ENCODE measurements at places on chromosomes 6 and 20.

- DNase-seq, result no peak
Observed at GRCh38 chr6:3919130-3919628, 70.0 kb downstream of the FAM50B start.

DNA sequence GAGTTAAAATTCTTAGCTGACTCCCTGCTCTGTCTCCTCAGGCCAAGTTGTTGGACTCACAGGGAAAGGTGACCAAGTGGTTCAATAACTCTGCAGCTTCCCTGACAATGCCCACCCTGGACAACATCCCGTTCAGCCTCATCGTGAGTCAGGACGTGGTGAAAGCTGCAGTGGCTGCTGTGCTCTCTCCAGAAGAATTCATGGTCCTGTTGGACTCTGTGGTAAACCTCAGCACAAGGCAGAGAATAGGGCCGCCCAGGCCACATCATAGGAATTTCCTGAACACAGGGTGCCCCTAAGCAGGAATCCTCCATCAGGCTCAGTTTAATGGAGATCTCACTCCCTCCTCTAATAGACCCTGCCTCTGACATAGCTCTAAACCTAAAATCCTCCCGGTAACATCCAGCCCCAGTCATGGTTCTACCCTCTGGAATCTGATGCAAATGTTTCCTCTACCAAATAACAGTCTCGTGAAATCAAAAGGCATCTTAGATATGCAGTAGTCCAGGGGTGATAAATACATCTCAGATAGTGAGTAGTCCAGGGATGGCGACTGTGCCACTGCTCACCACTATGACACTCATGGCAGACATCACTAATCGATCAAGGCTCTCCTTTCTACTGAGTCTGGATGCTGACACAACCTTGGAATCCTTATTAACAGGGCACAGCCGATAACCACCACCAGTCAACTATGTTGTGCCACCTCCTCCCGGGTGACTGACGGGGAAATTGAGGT, 18.3 kb downstream of the BPIFB1 start:
- no peak for DNase-seq

- DNase-seq, result no peak
Observed at GRCh38 chr6:34592208-34592952, 36.3 kb upstream of the SPDEF start.

- no peak for DNase-seq
Observed at GRCh38 chr6:111892431-111892830, 19.2 kb upstream of the FYN start.

DNA sequence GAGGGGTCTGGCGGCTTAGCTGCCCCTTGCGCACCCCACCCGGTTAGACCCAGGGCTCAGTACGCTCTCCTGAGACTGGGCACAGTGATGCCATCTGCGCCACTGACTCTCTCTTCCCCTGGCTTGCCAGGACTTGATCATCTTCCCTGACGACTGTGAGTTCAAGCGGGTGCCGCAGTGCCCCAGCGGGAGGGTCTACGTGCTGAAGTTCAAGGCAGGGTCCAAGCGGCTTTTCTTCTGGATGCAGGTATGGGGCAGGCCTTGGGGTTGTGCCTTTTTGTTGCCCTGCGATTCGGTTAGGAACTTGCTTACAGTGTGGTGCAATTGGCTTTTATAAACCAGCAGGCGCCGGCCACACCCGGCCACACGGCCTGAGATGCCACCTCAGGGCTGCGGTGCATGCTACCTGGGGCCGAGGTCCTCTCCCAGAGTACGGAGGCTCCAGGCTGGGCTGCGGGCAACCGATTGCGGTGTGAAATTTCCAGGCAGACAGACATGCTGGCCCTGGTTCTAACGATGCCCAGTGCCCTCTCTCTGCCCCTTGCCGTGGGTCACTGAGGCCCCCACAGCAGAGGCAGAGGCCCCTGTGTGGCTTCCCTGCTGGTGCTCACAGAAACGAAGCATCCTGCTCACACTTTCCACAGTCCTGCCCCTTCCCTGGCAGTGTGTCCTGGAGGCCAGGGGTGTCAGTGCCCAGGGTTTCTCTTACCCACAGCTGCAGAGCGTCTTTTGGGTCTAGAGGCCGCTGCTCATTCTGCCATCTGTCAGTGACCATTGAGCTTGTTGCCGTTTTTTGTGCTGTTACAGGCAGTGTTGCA, 1.7 kb downstream of the ADRM1 start:
- DNase-seq, result no peak

DNA sequence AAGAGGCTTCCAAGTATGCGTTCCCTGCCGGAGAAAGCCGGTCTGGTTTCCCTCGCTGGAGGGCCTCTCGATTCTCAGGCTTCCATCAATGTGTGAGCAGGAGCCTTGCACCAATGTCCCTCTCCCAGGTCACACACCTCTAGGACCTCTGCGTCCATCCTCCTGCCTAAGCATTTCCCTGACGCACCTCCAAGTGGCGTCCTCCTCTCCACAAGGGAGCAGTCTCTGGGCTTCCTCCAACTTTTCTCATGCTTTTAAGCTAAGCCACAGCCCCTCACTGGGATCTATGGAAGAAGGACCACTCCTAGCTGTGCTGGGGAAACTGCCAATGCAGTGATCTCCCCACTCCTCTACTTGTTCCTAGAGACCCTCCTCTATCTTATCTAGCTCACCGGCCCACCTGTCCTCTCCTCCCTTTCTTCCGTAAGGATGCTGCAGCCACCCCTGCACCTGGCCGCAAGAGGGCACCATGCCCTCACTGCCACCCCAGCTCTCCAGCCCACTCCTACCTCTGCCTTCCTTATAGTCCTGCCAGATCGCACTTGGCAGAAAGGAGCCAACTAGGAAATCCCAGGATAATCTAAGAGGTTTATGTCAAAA, 258.7 kb downstream of the LRFN2 start:
- peak; percentile 15 for DNase-seq

GRCh38 chr20:31767805-31768204, 28.7 kb downstream of the TPX2 start:
- DNase-seq, result no peak

GRCh38 chr6:85015396-85015990, 251.1 kb upstream of the TBX18 start:
- DNase-seq, result no peak

GRCh38 chr6:142321451-142321850, 19.6 kb downstream of the ADGRG6 start:
- no peak for DNase-seq

GRCh38 chr6:150667977-150668716, 68.5 kb downstream of the PLEKHG1 start:
- DNase-seq, result no peak

- no peak for DNase-seq
Observed at GRCh38 chr6:102300350-102300749, 906.8 kb downstream of the GRIK2 start.

- no peak for DNase-seq
Observed at GRCh38 chr6:27617046-27617687, 144.3 kb upstream of the ZNF184 start.

GRCh38 chr6:136566851-136567250, 16.6 kb upstream of the MAP7 start:
- no peak for DNase-seq

DNA sequence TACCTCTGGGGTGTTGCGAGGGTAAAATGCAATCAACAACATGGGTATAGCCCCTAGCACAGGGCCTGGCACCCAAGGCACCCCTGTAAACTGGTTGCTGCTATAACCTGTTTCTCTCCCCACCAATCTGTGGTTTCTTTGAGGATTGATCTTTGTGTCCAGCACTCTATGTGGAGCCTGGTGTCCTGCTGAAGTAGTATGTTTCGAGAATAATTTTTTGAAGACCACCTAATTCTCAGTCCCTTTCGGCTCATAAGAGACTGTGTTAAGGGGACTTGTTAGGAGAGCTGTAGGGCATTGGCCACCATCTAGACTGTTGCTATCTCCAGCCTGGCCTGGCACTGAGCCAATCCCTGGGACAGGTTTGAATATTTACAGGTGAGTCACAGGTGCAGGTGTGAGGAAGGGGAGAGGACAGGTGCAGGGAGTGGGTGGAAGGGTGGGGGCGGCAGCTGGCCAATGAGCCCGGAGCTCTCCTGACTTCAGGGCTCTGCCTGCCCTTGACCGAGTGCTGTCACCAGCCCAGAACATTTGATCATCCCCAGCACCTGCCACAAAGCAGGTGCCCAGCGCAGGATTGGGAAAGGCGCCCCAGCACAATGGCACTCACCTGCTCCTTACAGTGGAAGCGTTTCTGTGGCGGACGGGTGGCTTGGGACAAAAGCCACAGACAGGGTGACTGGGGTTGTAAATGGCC, 8.1 kb upstream of the C20orf144 start:
- no peak for DNase-seq

GRCh38 chr6:166904101-166904746, 52.1 kb downstream of the RNASET2 start:
- DNase-seq, result no peak

DNA sequence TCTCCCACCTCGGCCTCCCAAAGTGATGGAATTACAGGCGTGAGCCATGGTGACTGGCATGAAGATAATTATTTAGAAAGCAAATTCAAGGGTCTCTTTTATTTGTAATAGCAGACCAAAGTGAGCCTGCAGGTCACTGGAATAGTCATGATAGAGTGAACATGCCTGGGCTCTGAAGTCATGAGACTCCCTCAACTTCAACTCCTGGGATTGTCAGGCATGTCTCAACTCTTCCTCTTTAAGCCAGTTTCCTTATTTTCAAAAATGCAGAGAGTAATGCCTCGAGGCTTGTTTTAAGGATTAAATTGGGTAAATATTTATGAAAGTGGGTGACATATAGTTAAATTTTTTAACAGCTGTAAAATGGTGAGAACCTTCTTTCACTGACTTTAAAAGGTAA, 22.7 kb upstream of the HECA start:
- no peak for DNase-seq

GRCh38 chr20:46356195-46357029, 48.1 kb upstream of the CDH22 start:
- no peak for DNase-seq

- no peak for DNase-seq
Observed at GRCh38 chr6:31285486-31285885, 13.6 kb upstream of the HLA-C start.

DNA sequence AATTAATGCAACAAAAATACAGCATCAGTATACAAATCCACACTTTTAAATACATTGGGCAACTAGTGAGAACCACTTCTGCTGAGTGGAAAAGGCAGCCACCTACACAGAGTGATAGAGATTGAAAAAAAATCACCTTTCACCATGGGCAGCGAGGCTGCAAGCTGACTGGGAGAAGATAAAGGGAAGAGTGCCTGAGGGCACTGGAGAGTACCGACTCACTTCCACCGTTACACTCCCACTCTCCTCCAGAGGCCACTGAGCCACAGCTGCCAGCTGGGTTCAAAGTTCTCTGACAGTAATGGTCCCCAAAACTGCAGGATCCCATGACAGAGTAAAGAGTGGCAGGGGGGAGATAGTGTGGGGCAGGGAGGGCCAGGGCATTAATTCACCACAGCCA, 24.1 kb downstream of the PXT1 start:
- DNase-seq, result no peak

DNA sequence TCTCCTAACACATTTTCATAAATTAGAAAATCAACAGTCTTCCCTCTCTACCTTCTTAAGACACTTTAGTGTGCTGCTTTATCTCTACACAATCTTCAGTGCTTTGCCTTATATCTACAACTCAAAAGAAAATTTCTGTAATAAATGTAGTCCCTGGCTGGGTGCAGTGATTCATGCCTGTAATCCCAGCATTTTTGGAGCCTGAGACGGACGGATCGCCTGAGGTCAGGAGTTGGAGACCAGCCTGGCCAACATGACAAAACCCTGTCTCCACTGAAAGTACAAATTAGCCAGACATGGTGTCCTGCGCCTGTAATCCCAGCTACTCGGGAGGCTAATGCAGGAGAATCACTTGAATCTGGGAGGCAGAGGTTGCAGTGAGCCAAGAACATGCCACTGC, 9.7 kb upstream of the EDN1 start:
- no peak for DNase-seq

DNA sequence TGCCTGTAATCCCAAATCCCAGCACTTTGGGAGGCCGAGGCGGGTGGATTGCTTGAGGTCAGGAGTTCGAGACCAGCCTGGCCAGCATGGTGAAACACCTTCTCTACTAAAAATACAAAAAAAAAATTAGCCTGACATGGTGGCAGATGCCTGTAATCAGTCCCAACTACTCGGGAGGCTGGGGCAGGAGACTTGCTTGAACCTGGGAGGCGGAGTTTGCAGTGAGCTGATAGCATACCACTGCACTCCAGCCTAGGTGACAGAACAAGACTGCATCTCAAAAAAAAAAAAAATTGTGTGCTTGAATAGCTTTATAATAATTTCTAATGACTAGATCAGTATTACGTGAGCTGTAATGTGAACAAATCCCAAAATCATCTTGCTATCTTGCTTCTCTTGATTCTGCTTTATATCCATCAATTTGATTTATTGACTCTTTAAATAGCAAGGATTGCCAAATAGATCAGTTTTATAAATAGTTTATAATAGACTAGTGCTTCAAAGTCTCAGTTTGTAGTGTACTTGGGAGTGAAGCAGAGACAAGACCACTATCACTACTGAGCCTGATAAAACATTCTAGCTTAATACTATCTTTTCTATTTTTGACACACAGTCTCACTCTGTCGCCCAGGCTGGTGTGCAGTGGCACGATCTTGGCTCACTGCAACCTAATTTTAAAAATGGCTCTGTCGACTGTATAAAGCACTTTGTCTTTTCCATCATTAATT, 7.1 kb downstream of the AMD1 start:
- DNase-seq, result no peak

GRCh38 chr6:64330694-64331307, 695.2 kb downstream of the PHF3 start:
- peak; percentile 7 for DNase-seq

DNA sequence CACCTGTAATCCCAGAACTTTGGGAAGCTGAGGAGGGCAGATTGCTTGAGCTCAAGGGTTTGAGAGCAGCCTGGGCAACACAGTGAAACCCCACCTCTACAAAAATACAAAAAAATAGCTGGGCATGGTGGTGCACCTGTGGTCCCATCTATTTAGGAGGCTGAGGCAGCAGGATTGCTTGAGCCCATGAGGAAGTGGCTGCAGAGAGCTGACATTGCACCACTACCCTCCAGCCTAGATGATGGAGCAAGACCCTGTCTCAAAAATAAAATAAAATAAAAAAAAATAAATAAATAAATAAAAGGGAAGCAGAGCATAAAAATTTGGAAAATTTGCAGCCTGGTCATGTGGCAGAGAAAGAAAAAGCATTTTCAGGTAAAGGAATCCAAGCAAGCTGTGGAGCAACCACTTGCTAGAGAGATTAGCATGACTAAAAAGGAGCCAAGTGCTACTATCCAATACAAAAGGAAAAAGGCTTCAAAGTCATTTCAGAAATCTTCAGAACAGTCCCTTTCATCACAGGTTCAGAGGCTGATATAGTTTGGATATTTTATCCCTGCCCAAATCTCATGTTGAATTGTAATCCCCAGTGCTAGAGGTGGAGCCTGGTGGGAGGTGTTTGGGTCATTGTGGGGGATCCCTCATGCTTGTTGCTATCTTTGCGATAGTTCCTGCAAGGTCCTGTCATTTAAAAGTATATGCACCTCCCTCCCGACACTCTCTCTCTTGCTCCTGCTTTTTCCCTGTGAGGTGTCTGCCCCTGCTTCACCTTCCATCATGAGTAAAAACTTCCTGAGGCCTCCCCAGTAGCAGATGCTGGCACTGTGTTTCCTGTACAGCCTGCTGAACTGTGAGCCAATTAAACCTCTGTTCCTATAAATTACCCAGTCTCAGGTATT, 11.2 kb upstream of the TTK start:
- no peak for DNase-seq

GRCh38 chr20:50583442-50584150, 73.4 kb downstream of the PTPN1 start:
- DNase-seq, result no peak

- DNase-seq, result no peak
Observed at GRCh38 chr6:138188278-138188941, 26.7 kb downstream of the ARFGEF3 start.

GRCh38 chr6:129501740-129502660, 208.0 kb downstream of the ARHGAP18 start:
- DNase-seq, result no peak

GRCh38 chr6:71029555-71029954, 72.7 kb upstream of the B3GAT2 start:
- DNase-seq, result no peak
